ENCODE measurements at places on chromosomes 6 and 20.

- no peak for DNase-seq
These were observed 8.9 kb upstream of the TRIM38 start for GRCh38 chr6:25953733-25954132.

DNA sequence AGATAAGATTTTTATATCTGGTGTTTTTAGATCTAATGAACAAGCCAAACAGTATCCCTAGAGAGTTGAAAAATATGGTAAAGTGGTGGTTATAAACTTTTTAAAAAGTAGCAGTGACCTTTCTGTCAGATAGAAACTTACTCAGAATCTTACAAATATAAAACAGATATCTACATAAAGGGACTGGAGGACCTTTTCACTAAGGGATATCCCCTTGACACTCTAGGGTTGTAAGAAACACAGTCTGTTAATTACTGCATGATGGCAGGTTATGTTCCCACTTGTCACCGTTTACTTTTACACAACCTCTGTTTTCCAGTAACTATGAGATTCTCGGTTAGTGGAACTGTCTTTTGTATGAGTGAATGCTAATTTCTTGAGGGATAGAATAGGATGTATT is 11.5 kb downstream of the CFAP206 start:
- no peak for DNase-seq

GRCh38 chr6:6414931-6415330 is 94.5 kb upstream of the F13A1 start:
- DNase-seq: no peak

GRCh38 chr6:4059115-4059777 is 19.7 kb downstream of the FAM217A start:
- no peak for DNase-seq

- DNase-seq: no peak
These were observed 651 bp upstream of the SAMHD1 start for GRCh38 chr20:36951979-36952738.

GRCh38 chr6:42084889-42085288 is 34.6 kb downstream of the TAF8 start:
- no peak for DNase-seq

- no peak for DNase-seq
These were observed 122.2 kb upstream of the SYNCRIP start for GRCh38 chr6:85764844-85765243.

DNA sequence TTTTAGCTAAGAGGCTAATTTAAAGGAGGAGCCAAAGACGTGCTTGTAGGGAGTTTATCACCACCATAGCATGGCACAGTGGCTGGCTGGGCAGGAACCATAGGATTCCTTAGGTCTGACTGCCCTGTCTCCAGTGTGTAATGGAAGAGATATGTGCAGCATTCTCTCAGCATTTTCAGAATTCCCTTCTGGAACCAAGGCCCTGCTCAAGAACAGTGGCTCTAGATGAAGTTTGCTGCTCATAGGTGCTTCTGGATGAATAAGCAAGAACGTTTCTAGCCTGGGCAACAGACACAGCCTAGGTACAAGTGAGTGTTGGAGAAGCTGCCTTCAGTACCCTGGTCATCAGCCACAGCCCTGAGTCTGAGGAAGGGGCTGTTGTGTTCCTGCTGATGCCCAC is 69.1 kb downstream of the LCA5 start:
- DNase-seq: no peak

GRCh38 chr20:53161473-53161872 is 189.3 kb downstream of the TSHZ2 start:
- no peak for DNase-seq

DNA sequence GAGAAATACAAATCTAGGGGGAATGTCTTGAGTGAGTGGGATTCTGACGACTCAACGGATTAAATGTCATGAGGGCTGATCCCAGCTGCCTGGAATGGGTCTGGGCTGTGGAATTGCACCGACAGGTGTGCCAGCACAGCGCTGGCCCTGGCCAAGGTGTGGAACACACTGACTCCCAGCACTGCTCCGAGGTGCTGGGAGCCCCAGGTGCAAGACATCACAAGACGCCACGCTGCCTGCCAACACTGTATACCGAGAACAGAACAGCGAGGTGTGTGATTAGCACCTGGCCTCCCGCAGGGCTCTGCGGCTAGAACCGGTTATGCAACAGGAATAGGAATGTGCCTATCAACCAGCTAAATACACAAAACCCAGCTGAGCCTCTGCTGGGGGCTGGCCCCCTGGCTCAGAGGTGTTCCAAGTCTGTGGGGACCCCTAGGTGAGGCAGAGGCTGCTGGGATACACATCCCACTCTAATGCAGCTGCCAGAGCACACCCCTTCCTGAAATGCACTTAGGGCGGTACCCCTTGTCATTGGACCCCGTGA is 24.8 kb upstream of the APMAP start:
- no peak for DNase-seq

GRCh38 chr6:129957941-129958898 is 60.2 kb upstream of the L3MBTL3 start:
- DNase-seq: no peak

GRCh38 chr6:6994796-6995195 is 113.0 kb upstream of the RREB1 start:
- peak; percentile 80 for DNase-seq

- DNase-seq: no peak
These were observed 379.9 kb downstream of the C6orf118 start for GRCh38 chr6:164929408-164929977.

- no peak for DNase-seq
These were observed 22.3 kb upstream of the UNC93A start for GRCh38 chr6:167268683-167269280.

DNA sequence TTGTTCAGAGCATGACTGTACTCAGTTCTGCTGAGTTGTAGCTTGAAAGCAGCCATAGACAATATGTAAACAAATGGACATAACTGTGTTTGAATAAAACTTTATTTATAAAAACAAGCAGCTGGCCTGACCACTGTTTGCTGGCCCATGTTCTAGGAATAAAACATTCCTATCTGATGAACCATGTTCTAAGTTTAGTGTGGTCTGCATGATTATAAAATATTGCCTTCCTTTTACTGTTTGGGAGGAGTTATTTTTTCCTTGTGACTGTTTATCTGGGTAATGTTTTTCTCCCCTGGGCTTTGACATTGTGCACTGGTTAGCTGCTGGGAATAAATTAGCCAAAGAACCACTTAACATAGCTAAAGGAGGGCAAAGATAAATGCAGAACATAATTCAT is 55.1 kb downstream of the CDS2 start:
- DNase-seq: no peak

DNA sequence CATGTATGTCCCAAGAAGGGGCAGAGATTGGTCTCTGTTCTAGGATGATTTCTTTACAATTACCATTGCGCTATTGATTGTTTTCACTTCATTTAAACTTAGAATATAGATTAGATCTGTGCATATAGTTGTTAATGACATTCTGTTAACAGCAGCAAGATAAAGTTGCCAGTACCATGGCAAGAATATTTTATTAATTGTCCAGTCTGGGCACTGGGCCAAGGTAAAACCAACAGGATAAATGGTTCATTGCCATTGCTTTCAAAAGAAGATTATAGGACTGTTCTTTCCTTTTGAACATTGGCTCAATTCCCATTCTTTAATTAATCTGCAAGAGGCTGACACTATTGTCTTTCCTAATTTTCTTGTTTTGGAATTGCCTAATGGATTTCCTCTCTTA is 592.4 kb downstream of the RFPL4B start:
- DNase-seq: no peak

DNA sequence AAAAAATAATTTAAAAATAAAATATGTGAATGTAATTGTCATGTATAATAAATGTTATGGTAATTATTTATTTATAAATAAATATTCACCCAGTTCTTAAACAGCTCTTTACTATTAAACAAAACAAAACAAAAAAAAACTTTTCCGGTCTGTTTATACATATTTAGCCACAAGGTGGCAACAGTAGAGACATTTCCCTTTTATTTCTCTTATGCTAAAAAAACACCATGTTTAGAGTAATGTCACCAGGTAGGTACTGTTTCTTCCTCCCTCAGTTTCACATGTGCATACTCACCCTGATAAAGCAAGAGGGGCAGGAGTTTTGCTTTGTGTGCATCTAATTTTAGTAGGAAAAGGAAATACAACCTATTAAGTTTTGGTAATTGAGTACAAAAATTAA is 610.4 kb upstream of the IMPG1 start:
- no peak for DNase-seq

DNA sequence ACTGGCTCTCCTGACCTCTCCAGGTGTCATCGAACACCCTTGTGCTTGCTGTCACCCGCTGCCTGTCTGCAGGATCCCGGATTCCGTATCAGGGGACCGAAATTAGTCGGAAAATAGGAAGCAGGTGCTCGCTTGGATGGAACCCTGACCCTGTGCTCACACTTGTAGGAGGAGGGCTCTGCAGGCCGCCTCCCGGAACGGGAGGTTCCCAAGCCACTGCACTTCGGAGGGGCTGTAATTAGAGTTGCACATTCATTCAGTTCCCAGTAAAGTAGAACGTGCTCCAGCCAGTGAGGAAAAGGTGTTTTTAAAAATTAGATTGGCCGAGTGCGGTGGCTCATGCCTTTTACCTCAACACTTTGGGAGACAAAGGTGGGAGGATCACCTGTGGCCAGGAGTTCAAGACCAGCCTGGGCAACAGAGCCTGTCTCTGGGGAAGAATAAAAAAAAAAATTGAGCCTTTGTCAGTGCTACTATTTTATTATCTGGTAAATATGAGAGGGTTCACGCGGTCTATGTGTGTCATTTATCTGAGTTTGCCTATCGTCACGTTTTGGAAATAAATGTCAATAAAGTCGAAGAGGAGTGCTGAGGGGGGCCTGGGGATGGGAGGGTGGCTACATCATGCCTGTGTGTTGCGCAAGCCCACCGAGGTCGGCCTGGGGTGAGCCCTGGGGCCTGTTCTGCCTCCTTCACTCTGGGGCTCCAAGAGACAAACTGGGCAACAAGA is 1.5 kb upstream of the GMEB2 start:
- peak; percentile 74 for DNase-seq

DNA sequence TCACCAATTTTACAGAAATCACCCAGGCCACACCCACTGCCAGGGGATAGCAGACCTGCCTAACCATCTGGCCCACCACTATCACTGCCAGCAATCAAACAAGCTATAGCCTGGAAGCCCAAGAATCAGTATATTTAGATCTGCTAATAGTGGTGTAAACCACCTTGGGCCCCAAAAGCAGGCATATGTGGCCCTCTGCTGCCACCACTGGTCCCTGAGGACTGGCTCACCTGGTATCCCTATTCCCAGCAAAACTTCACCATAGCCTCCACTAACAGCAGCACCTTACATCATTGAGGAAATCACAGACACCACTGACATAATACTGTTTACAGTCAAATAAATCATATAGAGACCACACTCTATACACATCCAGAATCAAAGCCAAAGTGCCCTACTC is 880.4 kb upstream of the MAN1A1 start:
- no peak for DNase-seq

DNA sequence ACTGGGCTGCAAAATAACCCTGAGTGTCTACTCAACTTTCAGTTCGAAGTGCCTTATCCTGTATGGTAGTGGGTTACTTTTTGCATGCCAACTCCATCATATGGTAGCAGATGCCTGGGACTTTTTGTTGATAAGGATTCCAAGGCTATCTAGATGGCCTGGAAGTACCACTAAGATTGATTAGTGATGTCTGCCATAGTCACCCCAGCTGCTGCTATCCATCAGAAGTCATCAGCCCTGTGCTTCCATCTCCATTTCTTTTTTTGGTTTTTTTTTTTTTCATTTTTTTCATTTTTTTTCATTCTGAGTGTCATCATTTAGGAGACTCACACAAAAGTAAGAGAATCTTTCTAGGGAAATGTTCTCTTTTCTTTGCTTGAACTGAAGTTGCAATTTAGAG is 217.4 kb upstream of the PLCB4 start:
- no peak for DNase-seq

- no peak for DNase-seq
These were observed 46.4 kb downstream of the PSMG4 start for GRCh38 chr6:3305216-3305565.

DNA sequence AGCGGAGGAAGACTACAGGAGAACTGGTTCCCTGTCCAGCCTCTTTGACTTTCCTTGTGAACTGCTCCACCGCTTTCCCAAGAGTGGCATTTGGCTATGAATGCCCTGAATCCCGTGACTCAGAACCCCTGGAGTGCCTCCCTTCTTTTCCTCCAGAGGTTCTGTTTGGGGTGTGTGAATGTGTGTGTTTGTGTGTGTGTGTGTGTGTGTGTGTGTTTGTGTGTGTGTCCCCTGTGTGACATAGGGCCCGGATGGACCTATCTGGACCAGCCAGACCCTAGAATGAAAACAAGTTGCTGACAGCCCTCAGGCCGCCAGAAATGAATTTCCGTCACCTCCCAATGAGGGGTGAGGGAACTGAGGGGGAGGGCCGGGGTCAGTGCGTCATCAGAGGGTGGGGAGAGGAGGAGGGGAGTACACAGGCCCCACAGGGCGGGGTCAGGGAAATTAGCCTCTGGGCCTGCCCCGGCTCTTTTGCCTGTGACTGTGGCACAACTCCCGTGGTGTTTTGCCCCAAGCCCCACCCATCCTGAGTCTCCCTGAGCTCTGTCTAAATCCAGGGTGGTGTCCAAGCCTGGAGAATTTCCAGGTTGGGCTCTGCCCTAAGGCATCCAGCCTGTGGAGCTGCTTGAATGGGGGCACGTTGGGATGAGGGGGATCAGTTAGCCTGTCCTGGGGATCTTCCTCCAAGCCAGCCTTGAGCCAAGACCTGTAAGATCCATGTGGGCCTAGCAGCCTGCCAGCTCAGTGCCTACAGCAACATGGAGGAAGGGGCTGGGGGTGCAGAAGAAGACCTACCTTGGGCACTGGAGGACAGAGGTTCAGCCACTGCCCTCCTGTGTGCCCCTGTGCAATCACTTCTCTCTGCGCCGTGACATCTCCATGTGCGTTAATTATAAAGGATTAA is 15.2 kb upstream of the MRPS18A start:
- DNase-seq: peak; percentile 94
